ENCODE measurements at places on chromosomes 16 and 17.
A peak's percentile ranks its signal among the peaks of the same experiment; 100 is the strongest.

DNA sequence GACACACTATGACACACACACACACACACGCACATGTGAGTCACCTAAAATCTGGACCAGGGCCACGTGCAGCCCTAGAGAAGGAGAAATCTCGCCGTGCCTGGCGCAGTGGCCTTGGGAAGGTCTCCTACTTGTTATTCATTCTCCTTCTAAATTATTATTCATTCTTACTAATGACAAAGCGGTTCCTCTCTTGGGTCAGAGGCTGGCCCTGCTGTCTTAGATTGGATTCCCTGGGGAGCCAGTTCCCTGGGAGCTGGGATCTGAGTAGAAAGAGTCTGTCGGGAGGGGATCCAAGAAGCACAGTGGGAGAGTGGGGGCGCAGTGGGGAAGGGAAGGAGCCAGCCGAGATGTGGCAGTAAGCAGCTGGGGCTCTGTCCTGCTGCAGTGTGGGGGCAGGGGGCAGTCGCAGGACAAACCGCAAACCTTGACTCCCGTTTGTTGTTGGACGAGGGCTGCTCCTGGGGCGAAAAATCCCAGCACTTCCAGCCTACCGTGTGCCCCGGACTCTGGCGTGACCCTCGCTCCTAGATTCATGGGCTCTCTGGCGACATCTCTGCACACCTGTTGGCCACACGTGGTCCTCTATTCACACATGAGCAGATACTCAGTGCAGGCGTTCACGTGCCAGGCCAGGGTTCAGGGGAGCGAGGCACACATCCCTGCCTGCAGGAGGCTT, 18.7 kb upstream of the JPH3 start:
- DNase-seq = no peak

DNA sequence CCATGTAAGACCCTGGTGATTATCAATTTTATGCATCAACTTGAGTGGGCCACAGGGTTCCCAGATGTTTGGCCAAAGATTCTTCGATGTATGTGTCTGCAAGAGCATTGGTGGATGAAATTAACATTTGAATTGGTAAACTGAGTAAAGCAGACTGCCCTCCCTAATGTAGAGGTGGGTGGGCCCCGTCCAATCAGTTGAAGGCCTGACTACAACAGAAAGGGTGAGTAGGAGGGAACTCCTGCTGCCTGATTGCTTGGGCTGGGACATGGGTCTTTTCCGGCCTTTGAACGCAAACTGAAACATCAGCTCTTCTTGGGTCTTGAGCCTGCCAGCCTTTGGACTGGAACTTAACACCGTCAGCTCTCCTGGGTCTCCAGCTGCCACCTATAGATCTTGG, 90.6 kb downstream of the BMERB1 start:
- no peak for DNase-seq

DNA sequence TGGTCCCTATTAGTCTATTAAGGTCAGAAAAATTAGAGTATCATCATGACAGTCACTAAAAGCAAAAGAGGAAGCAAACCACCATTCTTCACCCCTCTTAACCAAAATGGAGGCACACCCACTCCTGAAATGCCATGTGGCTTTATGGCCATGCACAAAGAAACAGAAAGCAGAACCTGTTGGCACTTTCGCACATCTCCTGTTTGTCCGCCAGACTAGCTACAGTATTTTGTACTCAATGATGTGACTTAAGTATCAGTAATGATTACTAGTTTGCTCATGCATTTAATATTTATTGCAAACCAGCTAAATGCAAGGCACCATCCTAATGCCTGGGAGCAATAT, 70.2 kb upstream of the GNAO1 start:
- DNase-seq = no peak

DNA sequence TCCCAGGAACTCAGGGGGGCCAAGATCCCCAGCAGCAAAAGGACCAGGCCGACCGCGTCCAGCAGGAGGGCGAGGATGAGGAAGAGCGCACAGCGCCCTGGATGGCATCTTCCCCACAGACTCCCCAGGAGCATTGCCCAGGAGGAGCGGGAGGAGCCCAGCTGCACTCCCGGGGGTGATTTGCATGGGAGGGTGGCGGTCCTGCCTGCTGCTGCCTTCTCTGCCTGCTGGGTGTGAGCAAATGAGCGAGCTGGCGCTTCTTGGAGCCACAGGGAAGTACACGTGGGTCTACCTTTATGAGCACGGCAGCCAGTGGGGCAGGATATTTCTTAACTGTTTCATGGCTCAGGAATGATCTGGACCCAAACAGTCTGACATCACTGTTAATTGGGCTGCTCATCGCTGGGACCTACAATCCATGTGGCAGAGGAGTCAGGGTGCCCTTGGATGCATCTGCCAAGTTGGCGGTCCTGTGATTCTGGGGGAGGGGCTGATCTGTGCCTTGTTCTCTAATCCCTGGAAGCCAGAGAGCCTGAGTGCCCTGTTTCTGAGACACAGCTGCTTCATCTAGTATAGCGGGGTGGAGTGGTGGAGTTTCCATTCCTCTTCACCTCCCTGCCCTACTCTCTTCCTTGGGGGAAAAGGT, at the start of gene TMEM238L:
Gene TMEM238L (minus strand): TSS at position 270 of the 646 bp plus-strand sequence. CDS start 136 bp downstream, at position 134.
- DNase-seq = no peak

GRCh38 chr17:3335876-3336275, 37.7 kb upstream of the OR3A1 start:
- DNase-seq = no peak

- no peak for DNase-seq
Measured at GRCh38 chr16:17371299-17371698, 99.5 kb downstream of the XYLT1 start.

GRCh38 chr17:69609473-69610305, 195.2 kb downstream of the MAP2K6 start:
- no peak for DNase-seq

DNA sequence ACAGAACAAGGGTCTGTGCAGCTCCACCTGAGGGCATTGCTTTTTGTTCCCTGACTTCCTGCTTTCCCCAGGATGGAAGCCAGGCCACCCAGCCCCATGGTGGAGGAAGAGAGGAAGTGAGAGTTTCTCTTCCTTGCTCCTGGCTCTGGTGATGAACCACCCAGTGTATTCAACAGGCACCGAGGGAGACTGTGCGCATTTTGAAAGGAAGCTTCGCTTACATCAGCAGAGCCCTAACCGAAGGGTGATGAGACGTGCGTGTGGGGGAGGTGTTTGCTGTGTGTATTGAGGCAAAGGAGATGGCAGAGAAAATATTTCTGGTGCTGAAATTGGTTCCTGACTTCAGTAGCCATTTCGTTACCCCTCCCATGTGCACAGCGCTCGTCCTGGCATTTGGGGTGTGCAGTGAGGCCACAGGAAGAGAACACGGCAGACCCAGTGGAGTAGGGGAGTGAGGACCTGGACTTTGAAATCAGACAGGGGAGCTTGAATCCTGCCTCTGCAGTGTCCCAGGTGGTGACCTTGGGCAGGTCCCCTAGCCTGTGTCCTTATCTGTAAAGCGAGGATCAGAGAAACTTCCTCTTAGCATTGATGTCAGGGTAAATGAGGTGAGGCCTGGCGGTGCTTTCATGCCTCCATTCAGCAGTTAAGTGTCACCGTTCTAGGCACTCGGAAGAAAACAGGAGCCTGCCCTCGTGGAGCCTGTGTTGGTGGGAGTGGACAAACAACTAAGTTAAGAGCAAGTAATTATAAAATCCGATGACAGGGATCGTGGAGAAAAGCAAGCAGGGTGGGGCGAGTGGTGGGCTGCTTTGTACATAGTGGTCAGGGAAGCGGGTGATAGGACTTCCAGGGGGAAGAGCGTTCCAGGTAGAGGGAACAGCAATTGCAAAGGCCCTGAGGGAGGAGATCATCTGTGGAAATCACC, 7.4 kb downstream of the CMIP start:
- peak; percentile 79 for DNase-seq

DNA sequence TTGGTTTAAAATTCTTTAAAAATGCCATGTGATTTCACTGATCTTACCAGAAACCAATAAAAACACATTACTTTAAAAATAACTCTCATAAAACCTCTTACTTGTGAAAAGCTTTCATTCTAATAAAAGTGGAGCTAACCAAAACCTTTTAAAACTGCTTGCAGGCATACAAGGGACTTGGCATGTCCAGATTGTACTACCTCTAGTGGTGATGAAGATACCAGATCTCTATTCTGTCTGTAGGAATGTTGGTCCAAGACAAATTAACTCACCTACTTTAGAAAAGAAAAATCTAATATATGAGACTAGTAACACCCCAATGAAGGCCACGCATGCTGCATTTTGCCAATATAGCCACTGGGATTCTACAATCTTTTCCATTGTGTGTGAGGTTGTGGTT, 151.0 kb upstream of the SALL1 start:
- no peak for DNase-seq

DNA sequence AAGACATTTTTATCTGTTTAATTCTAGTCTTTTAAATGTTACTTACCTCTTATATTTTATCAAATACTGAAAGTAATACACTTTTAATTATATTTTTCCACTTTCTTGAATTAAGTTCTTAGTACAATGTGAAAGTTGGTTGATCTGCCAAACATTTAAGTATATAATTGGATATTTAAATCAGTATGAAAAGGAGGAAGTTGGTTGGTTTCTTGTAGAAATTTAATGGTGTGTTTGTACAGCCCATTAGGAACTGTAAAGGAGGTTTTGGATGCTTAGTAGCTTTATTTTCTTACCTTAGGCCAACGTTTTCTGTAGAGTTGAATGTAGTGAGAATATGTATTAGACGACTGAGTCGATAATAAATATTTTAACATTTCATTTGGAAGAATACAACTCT, 5.4 kb downstream of the NFATC3 start:
- no peak for DNase-seq

DNA sequence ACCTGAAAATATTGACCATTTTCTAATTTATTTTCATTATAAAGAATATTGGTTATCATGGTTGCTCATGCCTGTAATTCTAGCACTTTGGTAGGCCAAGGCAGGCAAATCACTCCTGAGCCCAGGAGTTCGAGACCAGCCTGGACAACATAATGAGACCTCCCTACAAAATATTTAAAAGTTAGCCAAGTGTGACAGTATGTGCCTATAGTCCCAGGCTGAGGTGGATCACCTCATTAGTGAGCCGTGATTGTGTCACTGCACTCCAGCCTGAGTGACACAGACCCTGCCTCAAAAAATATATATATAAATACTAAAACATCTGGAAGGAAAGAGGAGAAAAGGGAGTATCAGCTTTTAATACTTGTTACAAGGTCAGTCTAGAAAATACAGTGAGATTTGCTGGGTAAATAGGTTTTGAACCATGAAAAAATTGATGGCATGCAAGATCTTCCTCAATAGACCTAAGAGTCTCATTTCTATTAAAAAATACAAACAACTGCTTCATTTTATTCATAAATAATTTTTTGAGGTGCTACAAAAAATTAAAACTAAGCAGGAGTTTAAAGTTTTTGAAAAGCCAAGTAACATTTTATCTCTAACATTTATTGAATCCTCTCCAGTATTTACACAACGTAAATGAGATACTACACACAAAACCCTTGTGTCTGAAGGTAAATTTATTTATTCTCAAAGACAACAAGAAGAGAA, 47.7 kb downstream of the TUBD1 start:
- no peak for DNase-seq

GRCh38 chr16:15053904-15054303, 2.0 kb downstream of the NTAN1 start:
- no peak for DNase-seq

DNA sequence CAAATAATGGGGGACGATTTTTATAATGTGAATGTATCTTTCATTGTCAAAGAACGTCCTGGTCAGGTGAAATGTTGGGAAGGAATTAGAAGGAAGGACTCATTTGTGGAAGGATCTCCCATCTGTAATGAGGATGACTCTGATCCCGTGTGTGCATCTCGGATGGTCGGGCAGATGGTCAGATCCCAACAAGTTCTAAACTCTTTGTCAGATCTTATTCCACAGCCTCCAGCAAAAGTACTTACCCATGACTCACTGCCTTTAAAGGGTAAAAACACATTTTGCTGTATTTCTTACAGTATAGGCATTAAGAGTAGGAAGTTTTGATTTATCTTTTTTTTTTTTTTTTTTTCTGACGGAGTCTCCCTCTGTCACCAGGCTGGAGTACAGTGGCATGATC, 539 bp upstream of the KRTAP4-8 start:
- no peak for DNase-seq

DNA sequence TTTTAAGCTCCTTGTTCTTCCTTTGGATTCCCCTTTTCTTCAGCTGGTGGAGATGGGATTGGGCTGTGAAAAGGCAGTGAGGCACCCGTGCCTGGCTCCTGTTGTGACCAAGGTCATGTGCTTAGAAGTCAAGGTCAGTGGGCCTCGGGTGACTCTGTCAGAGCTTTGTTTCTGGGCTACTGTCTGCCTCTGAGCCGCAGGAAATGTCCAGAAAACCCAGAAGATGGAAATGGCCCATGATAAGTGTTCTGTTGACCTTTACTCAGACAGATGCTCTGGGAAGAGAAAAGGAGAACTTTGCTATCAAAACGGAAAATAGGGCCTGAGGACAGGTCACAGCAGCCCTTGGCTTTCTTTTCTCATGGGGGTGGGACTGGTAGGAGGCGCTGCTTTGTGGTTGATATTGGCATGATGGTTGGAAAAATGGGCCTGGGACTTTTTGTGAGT, 2.9 kb downstream of the ABCC1 start:
- no peak for DNase-seq

- DNase-seq = no peak
Measured at GRCh38 chr17:80882323-80882722, 109.3 kb upstream of the CHMP6 start.

DNA sequence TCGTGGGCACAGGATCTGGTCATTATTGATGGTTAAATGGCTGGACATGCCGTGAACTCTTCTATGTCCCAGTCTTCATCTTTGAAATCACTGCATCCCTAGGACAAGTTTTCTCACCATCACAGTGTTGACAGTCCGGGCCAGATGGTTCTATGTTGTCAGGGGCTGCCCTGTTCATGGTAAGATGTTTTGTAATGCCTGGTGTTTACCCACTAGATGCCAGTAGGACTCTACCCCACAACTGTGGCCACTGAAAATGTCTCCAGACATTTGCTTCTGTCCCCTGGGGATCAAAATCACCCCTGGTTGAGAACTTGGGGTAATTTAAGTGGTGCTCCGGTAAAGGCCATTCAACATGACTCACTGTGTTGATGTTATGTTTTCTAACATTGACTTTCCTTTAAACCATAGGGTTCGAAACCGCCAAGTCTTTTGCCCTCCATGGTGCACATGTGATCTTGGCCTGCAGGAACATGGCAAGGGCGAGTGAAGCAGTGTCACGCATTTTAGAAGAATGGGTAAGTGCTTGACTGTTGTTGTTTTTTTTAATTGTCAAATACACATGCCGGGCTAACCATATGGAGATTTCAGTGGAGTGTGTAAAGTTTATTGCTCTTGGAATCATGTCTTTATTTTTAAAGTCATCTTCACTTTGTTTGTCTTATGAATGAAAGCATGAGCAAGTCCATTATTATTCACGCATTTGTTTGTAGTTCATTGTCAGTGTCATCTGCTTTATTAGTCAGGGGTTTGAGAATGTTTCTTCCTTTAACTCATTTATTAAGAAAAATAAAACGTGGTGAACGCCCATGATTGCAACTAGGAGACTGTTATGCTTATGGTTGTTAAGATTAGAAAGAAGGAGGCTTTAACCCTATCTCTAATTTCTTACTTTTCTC, 64.6 kb downstream of the WWOX start:
- DNase-seq = no peak
